NCI-H2081 treated with DMSO at 0.1 percent for 48 hours (cell line): ENCODE measurements at places on chromosomes 11 and 22.

- no peak for DNase-seq
These were observed 8.9 kb upstream of the TBX1 start for GRCh38 chr22:19751497-19752245.

GRCh38 chr11:15471895-15472799 lies 357.4 kb downstream of the INSC start:
- DNase-seq: no peak

DNA sequence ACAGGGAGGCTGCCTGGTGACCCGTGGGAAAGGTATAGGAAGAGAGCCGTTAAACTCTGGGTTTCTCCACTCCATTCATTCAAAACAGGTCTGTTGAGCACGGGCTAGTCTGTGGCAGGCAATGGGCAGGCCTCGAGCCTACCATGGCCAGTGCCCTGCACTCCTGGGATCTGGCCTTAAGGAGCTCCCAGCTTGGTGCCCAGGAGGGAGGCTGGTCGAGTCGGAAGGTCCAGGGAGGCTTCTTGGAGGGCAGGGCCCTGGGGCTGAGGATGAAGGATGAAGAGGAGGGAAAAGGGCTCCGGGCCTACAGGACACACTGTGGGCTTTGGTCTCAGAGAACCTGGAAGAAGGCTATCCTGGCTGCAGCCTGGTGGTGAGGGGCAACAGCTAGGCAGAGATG lies 41.9 kb upstream of the MN1 start:
- no peak for DNase-seq

DNA sequence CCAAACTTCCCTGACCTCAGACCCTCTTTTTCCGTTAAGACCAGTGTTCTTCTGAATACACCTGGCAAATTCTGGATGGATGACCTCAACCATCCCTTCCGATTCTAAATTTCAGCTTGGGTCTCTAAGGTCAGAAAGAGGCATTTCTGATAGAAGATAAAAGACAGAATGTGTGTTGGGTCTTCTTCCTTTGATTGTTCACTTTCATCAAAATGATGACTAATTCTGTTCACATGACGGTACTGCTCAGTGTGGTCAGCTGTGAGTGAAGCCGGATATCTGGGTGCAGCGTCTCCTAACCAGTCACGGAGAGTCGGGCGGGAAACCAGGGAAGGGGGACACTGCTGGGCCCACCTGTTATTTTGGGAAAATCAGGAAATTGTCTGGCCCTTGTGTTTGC lies 151.6 kb upstream of the NAV2 start:
- DNase-seq: no peak

DNA sequence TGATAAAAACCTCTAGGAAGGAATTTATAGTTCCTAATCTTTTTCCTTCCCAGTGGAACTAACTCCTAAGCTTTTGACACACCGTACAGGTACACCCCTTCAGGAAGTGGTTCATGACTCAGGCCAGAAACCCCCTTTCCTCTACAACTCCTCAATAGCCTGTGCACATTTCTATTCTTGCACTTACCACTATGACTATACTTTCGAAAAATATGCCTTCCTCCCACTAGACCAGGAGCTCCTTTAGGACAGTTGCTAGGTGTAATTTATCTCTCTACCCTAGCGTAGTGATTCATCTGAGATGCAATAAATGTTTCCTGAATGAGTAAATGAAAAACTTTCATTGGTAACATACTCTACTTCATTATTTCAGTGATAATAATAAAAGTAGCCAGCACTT lies 14.5 kb downstream of the MAP6 start:
- no peak for DNase-seq

- DNase-seq: no peak
These were observed 53.8 kb downstream of the CASP12 start for GRCh38 chr11:104844451-104844850.

DNA sequence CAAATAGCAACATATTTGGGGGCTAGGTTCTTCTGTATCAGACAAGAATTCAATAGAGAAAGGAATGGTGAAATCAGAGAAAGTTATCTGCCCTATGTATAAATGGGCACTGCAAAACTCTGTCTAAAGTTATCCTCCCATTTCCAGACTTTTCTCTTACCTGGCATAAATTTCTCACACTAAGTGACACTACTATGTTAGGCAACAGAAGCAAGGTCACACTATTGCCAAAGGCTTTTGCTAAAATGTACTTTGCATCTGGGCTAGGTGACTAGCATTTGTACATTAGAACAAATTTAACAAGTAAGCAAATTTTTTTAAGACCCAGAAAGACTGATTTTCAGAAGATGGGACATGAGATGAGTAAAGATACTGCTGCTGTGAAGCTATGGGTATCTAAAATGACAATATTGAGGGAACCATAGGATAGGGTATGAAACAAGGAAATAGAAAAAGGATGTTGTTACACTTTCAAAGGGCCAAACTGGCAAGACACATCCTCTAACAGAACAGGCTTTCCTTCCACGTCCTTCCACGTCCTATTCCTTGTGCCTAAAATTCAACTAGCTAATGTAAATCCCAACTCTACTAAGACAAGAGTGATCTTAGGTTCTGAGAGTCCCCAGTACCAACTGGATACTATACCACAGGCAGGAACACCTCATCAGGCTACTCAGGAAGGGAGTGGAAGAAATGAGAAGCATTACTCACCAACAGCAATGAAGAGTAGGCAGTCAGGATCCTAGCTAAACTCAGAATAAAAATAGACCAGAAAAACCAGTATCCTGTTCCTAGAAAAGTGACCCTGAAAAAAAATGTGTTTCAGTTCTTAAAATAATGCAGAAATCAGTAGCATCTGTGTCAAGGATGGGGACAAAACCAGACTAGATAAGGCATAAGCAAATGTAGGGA lies 22.6 kb downstream of the GDPD4 start:
- DNase-seq: no peak

- DNase-seq: no peak
These were observed 98.5 kb downstream of the PDE2A start for GRCh38 chr11:72575533-72576242.

- no peak for DNase-seq
These were observed 51.0 kb upstream of the CSNK2A3 start for GRCh38 chr11:11403763-11404725.

GRCh38 chr11:22778642-22779041 lies 51.0 kb downstream of the SVIP start:
- DNase-seq: no peak

DNA sequence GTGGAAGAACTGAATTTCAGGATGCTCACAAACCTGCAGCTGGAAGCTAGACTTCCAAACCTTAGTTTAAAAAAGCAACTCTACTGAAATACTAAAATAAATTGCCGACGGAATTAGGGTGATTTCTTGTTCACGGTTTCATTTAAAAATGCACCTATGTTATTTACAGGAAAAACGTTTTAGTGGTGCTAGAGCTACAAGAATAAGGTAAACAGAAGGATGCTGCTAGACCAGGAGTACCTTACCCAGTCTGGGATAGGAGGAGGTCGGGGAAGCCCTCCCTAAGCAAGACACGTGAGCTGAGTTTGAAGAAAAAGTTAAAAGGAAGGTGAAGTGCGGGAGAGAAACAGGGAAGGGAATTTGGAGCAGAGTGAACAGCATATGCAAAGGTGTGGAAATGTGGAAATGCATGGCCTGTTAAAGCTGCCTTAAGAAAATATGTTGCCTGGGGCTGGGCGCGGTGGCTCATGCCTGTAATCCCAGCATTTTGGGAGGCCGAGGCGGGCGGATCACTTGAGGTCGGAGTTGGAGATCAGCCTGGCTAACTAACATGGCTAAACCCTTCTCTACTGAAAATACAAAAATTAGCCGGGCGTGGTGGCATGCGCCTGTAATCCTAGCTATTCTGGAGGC lies 1.4 kb upstream of the FTH1 start:
- no peak for DNase-seq

GRCh38 chr11:120095516-120095915 lies 42.4 kb downstream of the TRIM29 start:
- no peak for DNase-seq

- DNase-seq: no peak
These were observed 18.5 kb downstream of the FBLN1 start for GRCh38 chr22:45521178-45521577.

DNA sequence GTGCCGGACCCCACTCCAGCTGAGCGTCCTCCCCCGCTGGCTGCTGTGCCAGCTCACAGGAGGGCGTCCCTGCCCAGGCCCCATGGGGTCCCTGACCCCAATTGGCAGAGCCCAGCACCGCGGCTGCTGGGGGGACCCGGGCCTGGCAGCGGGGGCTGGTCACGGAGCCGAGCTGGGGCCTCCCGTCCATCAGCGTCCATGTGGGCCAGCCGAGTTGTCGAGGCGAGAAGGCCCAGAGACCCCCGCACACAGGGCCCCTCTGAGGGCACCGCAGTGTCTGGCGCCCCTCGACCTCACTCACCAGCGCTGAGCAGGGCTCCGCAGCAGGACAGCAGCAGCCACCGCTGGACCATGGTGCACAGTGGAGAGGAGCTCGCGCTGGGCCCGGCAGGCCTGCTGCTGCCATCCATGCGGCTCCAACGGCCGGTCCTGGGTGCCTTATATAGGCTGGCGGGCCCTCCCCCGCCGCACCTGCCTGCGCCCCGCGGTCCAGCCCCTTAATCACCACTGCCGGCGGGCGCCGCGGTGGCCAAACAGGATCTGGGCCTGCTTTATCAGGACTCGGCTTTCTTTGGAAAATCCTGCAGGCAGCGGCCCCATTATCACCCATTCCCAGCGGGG lies at the start of gene MUC6:
Gene MUC6 (minus strand): TSS at position 416 of the 621 bp plus-strand sequence. CDS start 63 bp downstream, at position 353.
- no peak for DNase-seq

DNA sequence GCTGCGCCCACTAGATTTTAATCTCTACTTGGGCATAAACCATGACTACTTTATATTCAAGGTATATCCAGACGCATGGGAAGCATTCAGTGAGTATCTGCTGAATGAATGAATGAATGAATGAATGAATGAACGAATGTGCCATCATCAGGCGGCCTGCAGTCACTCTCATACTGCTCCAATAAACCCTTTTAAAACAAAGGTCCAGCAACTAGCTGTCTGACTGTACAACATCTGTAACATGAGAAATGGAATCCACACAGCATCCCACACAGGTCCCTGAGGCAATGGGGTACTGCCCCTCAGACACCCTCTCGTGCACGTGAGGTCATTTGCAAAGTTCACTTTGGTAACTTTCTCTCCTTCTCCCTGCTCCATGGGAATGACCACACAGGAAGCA lies 147.5 kb downstream of the LARGE1 start:
- DNase-seq: no peak

- DNase-seq: no peak
These were observed 746.1 kb downstream of the LUZP2 start for GRCh38 chr11:25242928-25243327.

GRCh38 chr11:77287615-77288273 lies 13.7 kb downstream of the GDPD4 start:
- no peak for DNase-seq

DNA sequence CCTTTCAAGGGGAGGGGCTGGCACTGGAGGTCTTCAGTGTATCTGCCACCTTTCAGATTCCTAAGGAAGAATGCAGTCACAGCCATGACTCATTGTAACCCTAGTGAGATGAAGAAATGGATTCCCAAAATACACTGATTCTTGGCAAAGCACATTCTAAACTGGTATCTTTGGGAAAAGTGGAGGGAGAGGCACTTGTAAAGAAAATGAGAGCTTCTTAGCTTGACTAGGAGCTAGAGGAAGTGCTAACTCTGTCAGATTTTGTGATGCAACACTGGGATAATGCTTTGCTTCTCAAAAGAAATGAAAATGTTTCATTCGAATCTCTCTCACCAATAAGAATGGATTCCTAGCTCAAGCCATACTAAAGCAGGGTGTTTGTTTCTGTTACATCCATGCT lies 14.3 kb downstream of the NRIP3 start:
- no peak for DNase-seq

- DNase-seq: no peak
These were observed 1.1 kb upstream of the BIRC2 start for GRCh38 chr11:102345904-102346303.

- no peak for DNase-seq
These were observed 59.6 kb downstream of the ATXN10 start for GRCh38 chr22:45731041-45731797.

DNA sequence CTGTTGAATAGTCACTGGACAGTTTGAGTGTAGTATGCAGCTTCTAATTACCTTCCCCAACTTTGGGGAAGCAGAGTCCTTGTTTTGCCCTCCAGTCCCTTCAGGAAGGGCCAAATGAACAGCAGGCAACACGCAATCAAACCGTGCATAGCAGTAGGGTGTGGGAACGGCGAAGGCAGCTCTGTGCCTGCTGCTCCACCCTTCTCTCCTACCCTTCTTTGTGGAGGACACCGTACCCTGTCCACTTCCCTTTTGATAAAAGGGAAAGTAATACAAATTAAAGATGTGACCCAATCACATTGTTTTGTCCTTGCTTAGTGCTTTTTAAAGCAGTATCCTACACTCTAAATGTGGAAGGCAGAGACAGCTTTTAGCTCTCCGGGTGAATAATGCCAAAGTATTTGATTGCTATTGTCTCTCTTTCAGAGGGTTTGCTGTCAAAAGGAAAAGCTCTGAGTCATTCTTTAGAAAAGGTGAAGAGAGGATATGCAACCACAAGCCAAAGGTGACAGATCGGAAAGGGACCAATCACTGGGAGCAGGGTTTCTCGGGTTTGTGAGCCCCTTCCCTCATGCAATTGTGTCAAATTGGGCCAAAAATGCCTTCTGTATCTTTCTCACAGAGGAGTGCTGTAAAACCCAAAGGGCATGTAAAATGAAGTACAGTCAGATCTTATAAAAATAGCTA lies 407.3 kb upstream of the CCDC90B start:
- no peak for DNase-seq

- no peak for DNase-seq
These were observed 4.0 kb downstream of the BANF1 start for GRCh38 chr11:66006134-66006890.
